Endodermal cell (in vitro differentiated cells): ENCODE measurements at places on chromosomes 6 and 20. TPM values are rescaled to one million over a fixed set of nuclear protein-coding genes. Genes with fewer than 3 reads are reported as not detected.
A peak's percentile ranks its signal among the peaks of the same experiment; 100 is the strongest.

DNA sequence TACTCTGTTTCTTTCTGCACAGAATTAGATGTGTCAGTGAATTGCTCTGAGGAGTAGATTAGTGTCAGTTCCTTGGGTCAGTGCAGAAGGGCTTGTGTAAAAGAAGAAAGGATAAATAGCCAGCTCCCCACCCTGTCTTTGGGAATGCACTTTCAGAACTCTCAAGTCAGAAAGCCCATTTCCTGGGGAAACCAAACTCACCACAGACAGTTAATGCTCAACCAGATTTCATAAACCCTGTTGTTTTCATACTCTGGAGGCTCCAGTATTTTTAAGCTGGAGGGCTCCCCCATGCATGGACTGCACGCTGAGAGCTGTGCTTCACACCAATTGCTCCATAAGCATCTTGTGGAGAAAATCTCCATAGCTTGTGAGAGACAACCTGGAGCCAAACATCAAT, 449.7 kb downstream of the CDH26 start:
- DNase-seq, result no peak
- no peaks in the 10 kb centered on the region for H3K36me3 ChIP-seq
- H3K27ac ChIP-seq, result no peak overlapping the region
- no peaks in the 10 kb centered on the region for H3K27me3 ChIP-seq
- H3K4me1 ChIP-seq, result no peaks in the 10 kb centered on the region
- no peak overlapping the region for H3K4me3 ChIP-seq

DNA sequence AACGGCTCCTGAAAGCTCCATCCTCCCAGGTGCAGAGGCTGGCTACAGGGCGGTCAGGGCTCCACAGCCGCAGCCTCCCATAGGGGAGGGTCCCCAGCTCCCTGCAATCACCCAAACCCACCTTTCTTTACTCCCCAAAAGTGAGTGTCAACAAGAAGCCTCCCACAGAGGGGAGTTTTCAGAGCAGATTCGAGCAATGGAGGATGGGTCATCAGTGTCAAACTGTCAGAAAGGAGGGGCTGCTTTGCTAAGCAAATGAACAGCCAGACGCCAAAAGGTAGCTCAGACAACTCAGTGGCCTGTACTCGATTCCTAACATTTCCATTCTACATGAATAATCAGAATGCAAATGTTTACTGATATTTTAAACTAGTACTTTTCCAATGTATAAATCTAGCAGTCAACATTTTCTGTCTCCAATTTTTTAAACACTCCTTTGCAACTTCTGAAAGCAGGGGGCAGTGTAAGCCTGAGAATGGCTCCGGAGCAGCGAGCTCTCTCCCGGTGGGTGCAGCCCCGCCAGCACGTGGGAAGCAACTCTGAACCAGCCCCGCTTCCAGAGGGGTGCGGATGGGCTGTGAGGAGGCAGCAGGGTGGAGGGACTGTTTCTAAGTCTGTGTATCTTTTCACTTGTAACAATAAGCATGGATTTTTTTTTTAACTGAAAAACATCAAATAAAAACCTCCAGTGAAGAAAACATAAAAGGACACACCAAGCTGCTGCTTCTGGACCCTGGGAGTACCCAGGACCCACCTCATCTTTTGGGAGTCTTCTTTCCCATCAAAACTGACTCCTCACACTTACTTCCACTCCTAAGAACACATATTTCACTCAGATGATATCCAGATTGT, 54.9 kb downstream of the TAF4 start:
- no peak overlapping the region for H3K4me3 ChIP-seq
- H3K27me3 ChIP-seq, result no peaks in the 10 kb centered on the region
- H3K36me3 ChIP-seq, result peaks cover 56% of the 10 kb centered on the region
- no peak overlapping the region for H3K27ac ChIP-seq
- peak; percentile 86 for DNase-seq
- no peaks in the 10 kb centered on the region for H3K4me1 ChIP-seq

The RIPOR3 gene
- total RNA-seq, result 0.70 and 1.4 TPM in 2 replicates

The HTR1E gene
- total RNA-seq, result 3.5 to 5.6 TPM (median 3.6 TPM) in 3 replicates

DNA sequence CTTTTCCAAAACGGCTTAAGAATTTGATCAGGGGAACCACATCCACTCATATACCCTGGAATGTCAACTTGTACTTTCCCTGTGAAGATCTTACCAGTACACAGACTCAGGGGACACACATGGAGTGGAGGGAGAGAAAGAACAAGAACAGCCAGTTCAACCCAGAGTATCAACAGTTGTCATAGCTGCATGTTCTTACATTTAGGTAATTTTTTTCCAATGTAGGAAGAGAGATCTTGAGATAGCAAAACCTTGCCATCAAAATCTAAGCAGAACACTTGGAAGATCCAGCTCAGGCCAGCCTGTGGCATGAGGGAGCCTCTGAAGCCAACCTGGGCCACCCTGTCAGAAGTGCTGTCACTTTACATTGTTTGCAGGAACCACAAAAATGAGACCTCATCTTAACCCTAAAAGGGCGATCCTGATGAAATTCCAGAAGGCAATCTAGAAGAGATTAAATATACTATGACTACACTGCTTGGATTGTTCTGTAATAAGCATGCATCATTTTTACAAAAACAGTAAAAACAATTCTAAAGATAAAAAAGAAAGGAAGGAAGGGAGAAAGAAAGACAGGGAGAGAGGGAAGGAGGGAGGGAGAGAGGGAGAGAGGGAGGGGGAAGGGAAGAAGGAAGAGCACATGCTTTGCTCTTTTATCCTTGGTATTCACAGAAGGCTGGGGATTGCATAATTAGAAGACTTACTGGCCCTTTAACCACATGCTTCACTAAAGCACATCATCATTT, 124.7 kb upstream of the TCF21 start:
- DNase-seq, result no peak
- H3K36me3 ChIP-seq, result no peaks in the 10 kb centered on the region
- no peak overlapping the region for H3K27ac ChIP-seq
- H3K4me1 ChIP-seq, result no peaks in the 10 kb centered on the region

The ADTRP gene
- 0.20 TPM in 1 of 3 replicates, not detected in the others for total RNA-seq

DNA sequence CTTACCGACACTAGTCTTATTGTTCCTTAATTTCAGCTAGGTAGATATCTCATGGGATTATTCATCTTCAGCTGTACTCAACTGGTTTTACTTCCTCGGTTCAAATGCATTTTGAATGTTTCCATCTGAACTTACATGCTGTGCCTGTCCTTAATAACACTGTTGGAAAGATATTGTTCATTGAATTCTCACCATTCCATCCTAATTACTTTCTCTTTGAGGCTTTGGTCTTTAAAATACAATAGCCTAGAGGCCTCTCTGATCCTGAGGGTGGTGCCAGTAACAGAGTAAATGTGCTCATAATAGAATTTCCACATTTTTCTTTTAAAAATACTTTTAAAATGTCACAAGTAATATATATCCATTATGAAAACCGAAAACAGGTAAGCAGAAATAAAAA, 54.0 kb downstream of the IL20RA start:
- no peak overlapping the region for H3K27ac ChIP-seq
- no peaks in the 10 kb centered on the region for H3K27me3 ChIP-seq
- peak overlapping the region; percentile 87 for H3K4me3 ChIP-seq
- no peaks in the 10 kb centered on the region for H3K36me3 ChIP-seq

GRCh38 chr6:146543940-146544615, 445 bp downstream of the RAB32 start:
- DNase-seq, result peak; percentile 81
- peak overlapping the region; percentile 36 for H3K27ac ChIP-seq
- H3K4me3 ChIP-seq, result peak overlapping the region; percentile 93
- H3K36me3 ChIP-seq, result peaks cover 10% of the 10 kb centered on the region
- no peaks in the 10 kb centered on the region for H3K27me3 ChIP-seq
- H3K4me1 ChIP-seq, result no peaks in the 10 kb centered on the region

DNA sequence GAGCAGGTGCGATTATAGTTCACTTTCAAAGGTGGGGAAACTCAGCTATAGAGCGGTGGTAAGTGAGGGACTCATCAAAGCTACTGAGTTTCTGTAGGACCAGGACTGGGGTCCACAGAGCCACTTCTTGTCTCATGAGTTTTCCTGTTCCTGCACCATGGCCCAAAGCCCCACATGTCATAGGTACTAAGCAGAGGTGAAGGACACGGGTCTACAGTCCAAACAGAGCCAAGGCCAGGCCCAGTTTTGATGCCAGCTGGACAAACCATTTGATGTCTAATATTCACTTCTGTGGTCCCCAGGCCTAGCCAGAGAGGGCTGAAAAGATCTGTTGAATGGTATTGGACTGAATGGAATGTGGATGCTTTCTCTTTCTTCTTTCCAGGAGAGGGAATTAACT, 11.0 kb downstream of the BPIFB6 start:
- no peak for DNase-seq
- H3K4me1 ChIP-seq, result no peaks in the 10 kb centered on the region
- no peaks in the 10 kb centered on the region for H3K36me3 ChIP-seq
- H3K27ac ChIP-seq, result no peak overlapping the region
- no peak overlapping the region for H3K4me3 ChIP-seq

The FAM184A gene
- total RNA-seq, result 186 to 342 TPM (median 205 TPM) in 3 replicates

The DUSP15 gene
- 7.2 to 38.2 TPM (median 7.3 TPM) in 3 replicates for total RNA-seq

DNA sequence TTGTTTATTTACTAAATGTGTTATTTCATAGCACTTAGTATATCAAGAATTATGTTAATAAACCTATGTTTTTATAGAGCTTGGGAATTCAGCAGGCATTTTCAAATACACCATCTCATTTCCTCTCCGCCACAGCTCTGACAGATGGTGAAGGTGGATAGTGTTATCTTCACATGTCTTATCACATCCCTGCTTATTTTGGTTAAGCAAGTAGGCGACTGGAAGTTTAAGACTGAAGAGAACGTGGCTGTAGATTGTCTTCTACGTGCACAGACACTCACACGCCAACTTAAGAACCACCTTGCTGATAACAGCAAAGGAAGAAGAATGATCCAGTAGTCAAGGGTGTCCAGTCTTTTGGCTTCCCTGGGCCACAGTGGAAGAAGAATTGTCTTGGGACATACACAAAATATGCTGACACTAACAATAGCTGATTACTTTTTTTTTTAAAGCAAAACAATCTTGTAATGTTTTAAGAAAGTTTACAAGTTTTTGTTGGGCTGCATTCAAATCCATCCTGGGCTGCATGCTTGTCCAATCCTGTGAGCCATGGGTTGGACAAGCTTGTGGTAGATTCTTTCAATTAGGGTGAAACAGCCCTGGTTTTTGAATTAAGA, 43.3 kb upstream of the SCGN start:
- DNase-seq, result no peak
- no peaks in the 10 kb centered on the region for H3K27me3 ChIP-seq
- H3K27ac ChIP-seq, result no peak overlapping the region
- H3K4me1 ChIP-seq, result no peaks in the 10 kb centered on the region

DNA sequence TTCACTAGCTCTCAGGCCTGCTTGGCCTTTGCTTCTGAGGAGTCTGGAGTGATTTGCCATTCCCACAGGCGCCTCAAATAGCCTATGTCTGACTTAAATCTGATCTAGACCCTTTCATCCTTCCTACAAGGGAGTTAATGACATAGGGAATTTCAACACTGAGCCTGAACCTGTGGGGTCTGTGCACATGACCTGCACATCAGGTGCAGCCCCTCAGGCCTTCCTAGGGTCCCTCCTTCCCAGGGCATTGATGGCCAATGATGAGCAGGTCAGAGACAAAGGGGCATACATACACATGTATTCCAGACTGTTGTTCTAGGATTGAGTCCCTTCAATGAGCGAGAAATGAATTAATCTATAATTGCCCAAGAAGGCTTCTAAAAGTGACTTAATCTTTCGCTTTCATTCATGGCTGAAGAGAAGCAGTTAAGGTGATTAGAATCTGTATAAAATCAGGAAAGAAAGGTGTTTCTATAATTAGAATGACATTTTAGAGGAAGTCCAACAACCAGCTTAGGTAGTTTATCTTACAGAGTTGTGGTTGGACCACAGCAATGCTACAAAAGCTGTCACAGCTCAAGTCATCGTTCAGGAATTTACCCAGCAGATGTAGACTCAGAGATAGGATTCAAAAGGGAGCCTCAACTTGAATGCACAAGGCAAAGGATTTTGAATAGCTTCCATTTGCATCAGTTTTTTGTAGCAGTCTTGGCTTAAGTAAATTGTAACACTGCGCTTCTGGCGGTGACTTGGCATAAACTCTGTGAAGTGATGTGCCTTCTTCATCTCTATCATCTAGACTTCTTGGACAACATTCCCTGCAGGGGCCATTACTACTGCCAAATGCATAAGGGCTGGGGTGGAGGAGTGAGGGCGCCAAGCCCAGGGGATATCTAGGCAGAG, 27.0 kb upstream of the TBC1D7 start:
- no peaks in the 10 kb centered on the region for H3K4me1 ChIP-seq
- no peak overlapping the region for H3K27ac ChIP-seq
- no peaks in the 10 kb centered on the region for H3K27me3 ChIP-seq
- no peaks in the 10 kb centered on the region for H3K36me3 ChIP-seq
- DNase-seq, result no peak

GRCh38 chr6:150536835-150537234, 62.9 kb upstream of the PLEKHG1 start:
- no peaks in the 10 kb centered on the region for H3K36me3 ChIP-seq
- no peaks in the 10 kb centered on the region for H3K4me1 ChIP-seq
- H3K27ac ChIP-seq, result no peak overlapping the region
- no peak overlapping the region for H3K4me3 ChIP-seq
- no peaks in the 10 kb centered on the region for H3K27me3 ChIP-seq

The MEP1A gene
- total RNA-seq, result not detected in 2 replicates

GRCh38 chr6:87658516-87658915, 43.5 kb downstream of the AKIRIN2 start:
- H3K27ac ChIP-seq, result no peak overlapping the region
- H3K4me1 ChIP-seq, result peaks cover 2% of the 10 kb centered on the region
- DNase-seq, result no peak
- no peaks in the 10 kb centered on the region for H3K27me3 ChIP-seq
- H3K36me3 ChIP-seq, result peaks cover 66% of the 10 kb centered on the region
- no peak overlapping the region for H3K4me3 ChIP-seq

- H3K27ac ChIP-seq, result no peak overlapping the region
- H3K4me3 ChIP-seq, result no peak overlapping the region
- no peaks in the 10 kb centered on the region for H3K36me3 ChIP-seq
- no peaks in the 10 kb centered on the region for H3K4me1 ChIP-seq
These were observed 142.5 kb upstream of the RUNX2 start for GRCh38 chr6:45185403-45186251.

The TOX2 gene
- 1.6 to 3.4 TPM (median 2.5 TPM) in 3 replicates for total RNA-seq

GRCh38 chr6:2626401-2626800, 124.3 kb downstream of the MYLK4 start:
- H3K4me3 ChIP-seq, result no peak overlapping the region
- no peaks in the 10 kb centered on the region for H3K36me3 ChIP-seq
- DNase-seq, result no peak
- no peaks in the 10 kb centered on the region for H3K27me3 ChIP-seq

- no peak for DNase-seq
- no peak overlapping the region for H3K27ac ChIP-seq
- H3K4me1 ChIP-seq, result no peaks in the 10 kb centered on the region
- H3K36me3 ChIP-seq, result peaks cover 27% of the 10 kb centered on the region
- no peaks in the 10 kb centered on the region for H3K27me3 ChIP-seq
These were observed 111.3 kb downstream of the PRDM1 start for GRCh38 chr6:106197441-106197840.
